ENCODE measurements at places on chromosomes 6 and 20.
A peak's percentile ranks its signal among the peaks of the same experiment; 100 is the strongest.

DNA sequence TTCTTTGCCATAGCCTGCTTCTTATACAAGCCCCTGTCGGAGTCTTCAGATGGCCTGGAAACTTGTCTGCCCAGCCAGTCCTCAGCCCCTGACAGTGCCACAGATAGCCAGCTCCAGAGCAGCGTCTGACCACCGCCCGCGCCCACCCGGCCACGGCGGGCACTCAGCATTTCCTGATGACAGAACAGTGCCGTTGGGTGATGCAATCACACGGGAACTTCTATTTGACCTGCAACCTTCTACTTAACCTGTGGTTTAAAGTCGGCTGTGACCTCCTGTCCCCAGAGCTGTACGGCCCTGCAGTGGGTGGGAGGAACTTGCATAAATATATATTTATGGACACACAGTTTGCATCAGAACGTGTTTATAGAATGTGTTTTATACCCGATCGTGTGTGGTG lies 29.5 kb downstream of the SLCO4A1 start:
- no peak for DNase-seq

DNA sequence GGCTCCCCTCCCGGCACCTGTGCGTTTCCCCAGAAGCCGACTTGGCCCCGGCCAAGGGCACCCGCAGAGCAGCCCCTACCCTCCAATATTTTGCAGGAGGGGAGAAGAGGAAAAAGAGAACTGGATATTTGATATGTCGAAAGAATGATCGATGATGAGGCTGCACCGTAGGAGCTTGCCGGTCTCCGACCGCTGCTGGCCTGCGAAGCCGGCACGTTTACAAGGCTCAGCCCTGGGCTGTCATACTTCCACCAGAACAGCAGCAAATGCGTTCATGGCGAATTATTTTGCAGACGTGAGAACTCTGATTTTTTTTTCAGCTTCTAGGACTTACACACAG lies 296.7 kb downstream of the TFAP2C start:
- DNase-seq, result peak; percentile 18

GRCh38 chr6:108591040-108591816 lies 30.5 kb downstream of the FOXO3 start:
- DNase-seq, result no peak

GRCh38 chr6:100126790-100127484 lies 132.9 kb upstream of the MCHR2 start:
- DNase-seq, result no peak

DNA sequence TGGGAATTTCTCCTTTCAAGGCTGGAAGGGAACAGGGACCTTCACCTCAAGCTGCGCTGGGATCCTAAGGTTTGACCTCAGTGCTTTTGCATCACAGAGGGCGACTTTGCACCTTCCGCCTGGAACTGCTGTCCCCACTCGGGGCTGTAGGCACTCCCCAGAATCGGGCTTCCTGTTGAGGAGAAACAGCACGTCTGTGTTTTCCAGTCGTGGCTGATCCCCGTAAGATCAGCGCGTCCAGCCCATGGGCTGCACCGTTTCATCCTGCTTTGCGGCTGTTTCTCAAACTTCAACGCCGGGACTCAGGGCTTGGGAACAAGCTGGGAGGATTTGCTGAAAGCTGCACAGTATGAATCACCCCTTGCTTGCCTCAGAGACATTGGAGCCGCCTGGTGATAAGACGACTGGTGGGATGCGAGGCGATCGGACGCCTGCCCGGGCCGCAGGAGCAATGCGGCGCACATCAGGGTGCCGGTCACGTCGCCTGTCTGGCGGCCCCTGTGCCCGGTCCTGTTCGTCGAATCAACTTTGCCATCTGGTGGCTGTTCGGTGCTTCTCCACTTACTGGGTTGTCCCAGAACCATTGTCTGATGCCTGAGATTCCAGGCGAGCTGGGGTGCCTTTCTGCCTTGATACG lies 53.6 kb upstream of the FRMD1 start:
- DNase-seq, result peak; percentile 75

GRCh38 chr6:79913369-79913768 lies 34.0 kb downstream of the ELOVL4 start:
- no peak for DNase-seq

DNA sequence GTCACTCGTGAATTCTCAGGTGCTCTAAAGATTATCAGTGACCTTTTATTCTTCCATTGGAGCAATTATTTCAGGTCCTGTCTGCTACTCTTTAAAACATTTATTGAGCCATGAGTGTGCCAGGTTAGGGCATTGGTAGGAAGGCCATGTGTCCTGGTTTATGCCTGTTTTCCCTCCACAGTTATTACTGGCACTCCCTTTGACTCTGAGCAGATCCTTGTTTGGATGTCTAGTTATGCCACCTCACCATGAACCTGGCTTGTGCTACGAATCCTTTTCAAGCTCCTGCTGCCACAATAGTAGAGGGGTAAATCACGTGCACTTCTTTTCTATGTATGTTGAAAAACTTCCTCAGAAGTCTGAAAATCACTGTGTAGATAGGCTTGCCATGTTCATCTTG lies 27.4 kb downstream of the CRYBG1 start:
- DNase-seq, result no peak

DNA sequence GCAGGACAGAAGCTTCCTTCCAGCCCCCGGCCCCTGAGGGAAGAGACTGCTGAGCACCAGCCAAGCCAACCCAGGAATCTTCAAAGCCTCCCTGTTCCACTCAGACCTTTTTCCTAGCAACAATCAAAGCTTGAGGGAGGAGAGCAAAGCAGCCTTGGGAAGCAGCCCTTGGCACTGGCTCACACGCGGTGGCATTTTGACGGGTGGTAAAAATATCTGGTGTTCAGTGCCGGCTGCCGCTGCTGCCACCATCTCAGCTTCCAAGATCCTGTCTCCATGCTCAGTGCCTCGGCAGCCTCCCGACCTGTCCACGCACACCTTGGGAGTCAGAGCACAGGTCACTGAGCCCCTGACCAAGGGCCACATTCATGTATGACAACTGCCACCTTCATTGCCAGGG lies 170.1 kb downstream of the LRFN2 start:
- no peak for DNase-seq

- no peak for DNase-seq
Observed at GRCh38 chr20:48740292-48740649, 87.5 kb downstream of the PREX1 start.

GRCh38 chr20:610130-611046 lies at the start of gene TCF15:
Gene TCF15, minus strand, starts transcription at chr20:610309. Its CDS starts 72 bp downstream, at chr20:610237.
- peak; percentile 73 for DNase-seq

- DNase-seq, result no peak
Observed at GRCh38 chr20:19734811-19735210, 23.2 kb upstream of the RIN2 start.

- DNase-seq, result no peak
Observed at GRCh38 chr6:84280639-84281038, 53.2 kb upstream of the CEP162 start.

DNA sequence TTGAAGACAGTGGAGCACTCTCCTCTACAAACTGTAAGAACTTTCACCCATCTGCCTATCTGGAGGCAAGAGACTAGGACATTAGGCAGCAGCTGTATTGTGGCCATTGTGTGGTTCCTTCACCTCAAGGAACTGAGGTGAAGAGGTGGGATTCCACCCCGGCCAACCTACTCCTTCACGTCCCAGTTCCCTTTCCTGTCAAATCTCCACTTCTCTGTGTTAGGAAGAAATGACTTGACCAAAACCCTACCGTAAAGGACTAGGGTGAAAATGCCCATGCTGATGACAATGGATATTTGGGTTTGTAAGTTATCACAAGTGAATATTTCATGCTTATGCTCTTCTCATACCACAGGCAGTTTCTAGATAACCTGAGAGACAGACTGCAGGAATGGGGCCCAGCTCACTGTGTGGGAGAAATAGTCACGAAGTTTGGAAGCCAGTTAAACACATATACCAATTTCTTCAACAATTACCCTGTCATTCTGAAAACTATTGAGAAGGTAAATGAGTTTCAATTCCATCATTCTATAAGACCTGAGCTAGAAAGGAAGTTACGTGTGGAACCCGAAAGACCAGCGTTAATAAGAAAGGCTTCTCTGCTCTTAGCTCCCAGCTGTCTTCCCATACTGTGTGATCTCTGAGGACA lies 86.6 kb downstream of the ECT2L start:
- no peak for DNase-seq

DNA sequence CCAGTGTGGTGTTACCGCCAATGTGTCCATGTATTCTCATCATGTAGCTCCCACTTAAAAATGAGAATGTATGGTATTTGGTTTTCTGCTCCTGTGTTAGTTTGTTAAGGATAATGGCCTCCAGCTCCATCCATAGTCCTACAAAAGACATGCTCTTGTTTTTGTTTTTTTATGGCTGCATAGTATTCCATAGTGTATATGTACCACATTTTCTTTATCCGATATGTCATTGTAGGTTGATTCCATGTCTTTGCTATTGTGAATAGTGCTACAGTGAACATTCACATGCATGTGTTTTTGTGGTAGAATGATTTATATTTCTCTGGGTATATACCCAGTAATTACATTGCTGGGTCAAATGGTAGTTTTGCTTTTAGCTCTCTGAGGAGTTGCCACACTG lies 207.2 kb downstream of the CDKAL1 start:
- DNase-seq, result no peak

DNA sequence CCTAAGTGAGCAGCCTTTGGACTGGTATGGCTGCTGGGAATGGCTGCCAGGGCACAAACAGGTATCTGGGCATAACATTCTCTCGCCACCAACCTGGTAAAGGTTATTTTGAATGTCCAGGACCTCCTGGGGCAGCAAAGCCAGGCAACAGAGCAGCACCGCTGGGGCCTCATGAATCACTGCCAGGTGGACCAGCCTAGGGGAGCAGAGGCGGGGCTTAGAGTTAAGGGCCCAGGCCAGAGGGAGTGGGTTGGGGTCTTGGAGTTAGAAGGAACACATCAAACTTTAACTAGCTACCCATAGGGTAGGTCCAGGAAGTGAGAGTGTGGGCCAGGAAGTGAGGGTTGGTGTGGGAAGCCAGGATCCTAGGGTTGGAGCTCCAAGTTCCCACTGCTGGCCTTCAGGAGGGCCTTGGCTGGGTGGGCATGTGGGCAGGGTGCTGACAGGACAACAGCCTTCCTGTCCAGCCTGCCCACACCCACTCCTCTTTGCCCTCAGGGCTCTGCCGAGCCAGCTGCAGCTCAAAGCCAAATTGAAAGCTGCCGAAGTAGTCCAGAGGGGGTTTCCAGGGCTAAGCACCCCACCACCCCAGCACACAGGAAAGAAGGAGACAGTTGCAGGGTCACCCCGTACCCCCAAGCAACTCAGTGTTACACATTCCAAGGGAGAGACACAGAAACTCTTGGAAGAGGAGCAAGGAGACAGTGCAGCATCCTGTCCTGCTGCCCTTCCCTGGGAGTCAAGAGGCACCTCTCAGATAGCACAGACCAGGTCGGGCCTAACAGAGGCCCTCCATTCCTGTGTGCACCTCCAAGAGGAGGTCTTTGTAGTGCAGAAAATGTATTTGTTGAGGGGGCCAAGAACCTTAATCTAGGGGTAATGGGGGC lies 2.6 kb downstream of the NFKBIE start:
- DNase-seq, result no peak

DNA sequence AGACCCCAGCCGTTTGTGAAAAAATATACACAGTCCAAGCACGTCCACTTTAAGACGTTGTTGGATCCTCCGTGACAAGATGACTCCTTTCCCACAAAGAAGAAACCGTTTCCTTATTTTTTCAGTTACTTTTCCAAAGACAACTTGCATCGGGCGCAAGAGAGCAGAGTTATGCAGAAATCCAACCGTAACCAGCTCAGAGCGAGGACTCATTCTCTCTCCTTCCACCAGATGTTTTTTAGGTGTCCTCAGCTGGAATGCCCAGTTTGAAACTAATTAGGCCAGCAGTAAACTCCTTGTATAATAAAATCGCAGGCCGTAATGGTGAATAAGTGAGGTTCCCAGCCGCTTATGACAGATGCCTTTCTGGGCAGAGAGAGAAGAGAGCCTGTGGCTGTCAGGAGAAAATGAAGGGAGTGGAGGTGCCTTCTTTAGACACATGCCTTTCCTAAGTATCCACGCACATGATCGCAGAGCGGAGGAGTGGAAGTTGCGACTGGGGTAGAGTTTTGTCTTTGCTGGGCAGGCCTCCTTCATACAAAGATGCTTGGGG lies 2.8 kb downstream of the EYA2 start:
- DNase-seq, result no peak

GRCh38 chr6:140463312-140463710 lies 1088.9 kb upstream of the CITED2 start:
- no peak for DNase-seq

DNA sequence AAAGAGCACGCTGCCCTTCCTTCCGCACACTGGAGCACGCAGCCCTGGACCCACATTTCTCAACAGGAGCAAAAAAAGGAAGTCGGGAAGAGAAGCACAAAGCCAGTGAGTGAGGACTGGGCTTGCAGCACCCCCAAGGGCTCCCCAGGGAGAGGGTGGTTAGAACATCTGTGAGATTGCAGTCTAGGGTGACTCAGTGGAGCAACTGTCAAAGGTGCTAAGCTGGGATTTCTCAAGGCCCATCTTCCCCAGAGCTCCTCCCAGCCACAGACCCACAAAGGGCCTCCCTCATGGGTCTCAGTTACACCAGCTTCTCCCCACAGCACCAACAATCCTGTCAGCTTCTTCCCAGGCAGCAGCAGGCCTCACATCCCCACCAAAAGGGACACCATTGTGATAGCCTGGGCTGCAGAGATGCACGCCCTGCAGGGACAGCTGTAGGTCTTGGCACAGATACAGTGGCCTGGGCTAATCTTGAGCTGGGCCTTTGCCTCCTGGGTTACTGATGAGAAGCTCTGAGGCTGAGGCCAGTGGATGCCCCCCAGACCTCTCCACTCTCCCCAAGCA lies 39.6 kb upstream of the CD93 start:
- DNase-seq, result no peak

DNA sequence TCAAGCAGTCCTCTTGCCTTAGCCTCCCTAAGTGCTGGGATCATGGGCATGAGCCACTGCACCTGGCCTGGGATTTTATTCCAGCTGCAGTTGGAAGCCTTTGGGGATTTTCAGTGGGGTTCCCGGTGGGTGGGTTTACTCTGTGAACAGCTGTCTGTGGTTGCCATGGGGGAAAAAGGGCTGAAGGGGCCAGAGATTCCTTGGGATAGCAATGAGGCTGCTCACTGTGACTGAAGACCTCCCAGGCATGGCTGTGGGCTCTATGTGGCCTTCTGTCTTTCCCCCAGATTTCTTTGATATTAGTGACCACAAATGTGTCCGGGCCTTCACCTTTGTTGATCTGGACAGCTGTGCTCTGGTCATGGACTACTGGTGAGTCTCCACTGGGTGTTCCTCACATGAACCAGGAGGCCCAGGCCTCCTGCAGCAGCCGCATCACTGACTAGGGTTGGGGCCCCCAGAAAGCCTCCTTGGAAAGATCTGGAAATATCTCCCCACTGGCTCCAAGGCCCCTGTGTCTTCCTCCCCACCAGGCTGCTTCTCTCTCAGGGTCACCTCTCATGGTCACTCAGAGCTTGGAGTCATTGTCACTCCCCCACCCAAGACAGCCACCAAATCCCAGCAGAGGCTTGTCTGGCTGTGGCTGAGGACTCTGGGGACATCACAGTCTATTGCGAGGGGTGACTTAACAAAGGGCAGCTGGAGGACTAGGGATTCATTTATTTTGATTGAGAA lies 33.4 kb downstream of the EFCAB8 start:
- DNase-seq, result no peak

GRCh38 chr6:14758421-14759081 lies 487.3 kb upstream of the JARID2 start:
- DNase-seq, result no peak
